ENCODE measurements at places on chromosomes 7 and 10.

DNA sequence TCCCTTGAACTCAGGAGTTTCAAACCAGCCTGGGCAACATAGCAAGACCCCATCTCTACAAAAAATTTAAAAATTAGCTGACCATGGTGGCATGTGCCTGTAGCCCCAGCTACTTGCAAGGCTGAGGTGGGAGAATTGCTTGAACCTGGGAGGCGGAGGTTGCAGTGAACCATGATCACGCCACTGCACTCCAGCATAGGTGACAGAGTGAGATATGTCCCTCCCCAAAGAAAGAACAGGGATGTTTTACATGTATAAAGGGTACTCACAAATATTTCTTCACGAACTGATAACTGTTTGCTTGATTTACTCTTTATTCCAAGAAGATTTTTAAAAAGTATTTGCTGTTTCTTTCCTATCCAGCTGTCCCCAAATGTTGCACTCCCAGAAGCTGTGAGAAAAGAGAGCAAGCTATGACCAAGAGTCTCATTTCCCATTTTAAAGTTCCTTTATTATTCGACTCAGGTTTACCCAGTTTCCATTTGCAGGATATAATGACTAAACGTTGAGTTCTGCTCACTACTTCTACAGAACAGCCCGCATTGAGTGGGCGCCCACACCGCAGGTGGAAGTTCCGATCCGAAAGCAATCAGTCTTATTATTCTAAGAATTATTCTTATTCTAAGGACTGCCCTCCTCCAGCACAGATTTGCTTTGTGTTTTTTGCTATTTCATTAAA is 90.7 kb downstream of the APBB1IP start:
- no peak for DNase-seq

GRCh38 chr7:3201306-3201705 is 99.7 kb upstream of the SDK1 start:
- DNase-seq = no peak

DNA sequence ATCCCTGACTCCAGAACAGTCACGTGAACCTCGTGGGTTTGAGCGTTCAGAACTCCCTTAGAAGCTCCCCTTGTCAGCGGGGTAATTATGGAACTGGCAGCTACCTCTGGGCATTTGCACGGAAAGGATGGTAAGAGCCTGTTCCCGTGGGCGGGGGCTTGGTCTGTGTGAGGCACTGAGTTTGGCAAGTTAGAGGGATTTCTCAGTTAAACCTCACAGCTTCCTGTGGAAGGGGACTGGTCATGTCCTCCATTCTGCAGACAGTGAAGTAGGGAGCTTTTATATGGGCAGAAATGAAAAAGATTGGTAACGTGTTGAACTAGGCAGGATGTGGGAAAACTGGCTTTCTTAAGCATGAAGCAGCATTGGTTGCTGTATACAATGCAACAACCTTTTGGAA is 16.0 kb downstream of the PALD1 start:
- no peak for DNase-seq

DNA sequence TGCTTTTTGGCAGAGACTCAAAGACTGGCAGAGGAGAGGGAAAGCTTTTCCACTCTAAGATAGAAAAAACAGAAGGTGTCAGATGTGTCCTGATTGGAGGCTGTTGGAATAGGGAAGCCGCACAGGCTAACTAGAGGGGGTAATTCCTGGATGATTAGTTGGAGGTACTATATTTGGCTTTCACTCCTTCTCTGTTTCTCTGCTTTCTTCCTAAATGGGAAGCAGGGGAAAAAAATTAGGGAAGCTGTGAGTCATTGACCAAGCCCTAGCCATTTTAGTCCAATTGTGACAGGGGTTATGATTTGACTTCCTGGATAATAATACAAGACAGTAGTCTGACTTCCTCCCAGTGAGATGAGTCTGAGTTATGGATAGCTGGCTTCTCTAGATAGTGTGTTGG is 475.2 kb upstream of the CELF2 start:
- no peak for DNase-seq

DNA sequence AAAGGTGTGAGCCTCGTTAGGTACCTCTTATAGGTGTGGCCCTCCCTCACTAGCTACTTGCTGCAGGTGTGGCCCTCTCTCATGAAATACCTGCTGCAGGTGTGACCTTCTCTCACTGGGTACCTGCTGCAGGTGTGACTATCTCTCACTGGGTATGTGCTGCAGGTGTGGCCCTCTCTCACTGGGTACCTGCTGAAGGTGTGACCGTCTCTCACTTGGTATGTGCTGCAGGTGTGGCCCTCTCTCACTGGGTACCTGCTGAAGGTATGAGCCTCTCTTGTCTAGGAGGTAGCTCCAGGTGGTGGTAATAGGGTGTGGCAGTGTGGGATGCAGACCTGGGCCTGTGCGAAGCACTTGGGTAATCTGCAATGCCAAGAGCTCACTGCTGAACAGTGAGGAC is 170.7 kb upstream of the PLPP4 start:
- no peak for DNase-seq

DNA sequence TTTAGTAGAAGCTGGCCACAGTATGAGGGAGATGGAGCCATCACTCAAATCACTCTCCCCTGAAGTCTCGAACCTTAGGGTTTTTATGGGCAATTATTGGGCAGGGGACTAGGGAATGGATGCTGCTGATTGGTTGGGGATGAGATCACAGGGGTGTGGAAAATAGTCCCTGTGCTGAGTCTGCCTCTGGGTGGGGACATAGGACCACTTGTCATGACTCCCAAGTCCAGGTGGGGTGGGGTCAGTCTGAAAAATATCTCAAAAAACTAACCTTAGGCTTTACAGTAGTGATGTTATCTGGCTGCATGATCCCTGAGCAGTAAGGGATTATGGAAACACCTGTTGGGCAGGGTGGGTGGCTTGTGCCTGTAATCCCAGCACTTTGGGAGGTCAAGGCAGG is 98.6 kb downstream of the XRCC2 start:
- no peak for DNase-seq

DNA sequence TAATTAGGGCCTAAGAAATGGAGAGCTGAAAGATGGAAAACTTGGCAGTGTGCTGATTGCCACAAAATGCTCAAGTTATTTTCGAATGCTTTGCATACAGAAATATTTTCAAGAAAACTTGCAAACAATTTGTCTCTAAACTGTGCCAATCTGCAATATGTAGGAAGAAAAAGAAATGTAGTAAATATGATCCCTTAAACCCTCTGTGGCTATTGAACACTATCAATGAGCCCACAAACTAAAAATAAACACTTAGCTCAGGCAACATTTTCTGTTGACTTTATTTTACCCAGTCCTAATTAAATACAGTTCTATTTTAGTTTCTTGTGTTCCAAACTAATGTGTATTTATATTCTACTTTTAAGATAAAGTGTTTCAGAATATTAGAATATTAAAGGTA is 342.1 kb downstream of the SEMA3D start:
- no peak for DNase-seq

- no peak for DNase-seq
Observed at GRCh38 chr7:144817001-144817400, 18.9 kb downstream of the TPK1 start.

GRCh38 chr7:43629857-43630256 is 46.9 kb downstream of the STK17A start:
- DNase-seq = no peak

DNA sequence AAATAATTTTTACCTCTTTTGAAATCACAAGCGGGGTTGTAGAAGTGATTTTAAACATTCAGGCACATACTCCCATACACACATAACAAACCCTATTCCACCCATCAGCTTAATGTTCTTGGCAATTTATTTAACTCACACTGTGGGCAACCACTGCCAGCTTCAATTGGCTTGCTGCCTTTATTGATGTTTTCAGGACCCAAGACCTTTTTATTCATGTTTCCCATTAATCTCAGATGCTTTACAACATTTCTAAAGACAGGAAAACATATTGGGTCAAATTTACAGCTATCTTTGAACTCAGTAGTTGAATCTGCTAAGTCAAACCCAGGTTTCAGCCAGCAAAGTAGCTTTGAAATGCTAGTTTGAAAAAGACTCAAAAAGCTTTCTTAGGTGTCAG is 72.9 kb upstream of the TEX47 start:
- no peak for DNase-seq

GRCh38 chr10:45063591-45064231 is 63.0 kb downstream of the ZNF22 start:
- DNase-seq = no peak

Measured in D341Med (cell line).